NCI-H69 (cell line): ENCODE measurements at places on chromosomes 2 and 18.

GRCh38 chr2:219421323-219421722, 3.1 kb downstream of the DES start:
- no peak for DNase-seq

DNA sequence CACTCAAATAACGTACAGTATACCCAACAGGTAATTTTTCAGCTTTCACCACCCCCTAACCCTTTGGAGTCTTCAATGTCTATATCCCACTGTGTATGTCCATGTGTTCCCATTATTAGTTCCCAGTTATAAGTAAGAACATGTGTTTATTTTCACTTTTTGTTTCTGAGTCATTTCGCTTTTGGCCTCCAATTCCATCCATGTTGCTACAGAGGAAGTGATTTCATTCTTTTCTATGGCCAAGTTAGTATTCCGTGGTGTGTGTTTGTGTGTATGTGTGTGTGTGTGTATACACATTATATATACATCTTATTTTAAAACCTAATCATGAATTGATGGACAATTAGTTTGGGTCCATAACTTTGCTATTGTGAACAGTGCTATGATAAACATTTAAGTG, 464.4 kb downstream of the CMPK2 start:
- DNase-seq: no peak

- no peak for DNase-seq
Observed at GRCh38 chr18:68848242-68848641, 50.4 kb downstream of the CCDC102B start.

DNA sequence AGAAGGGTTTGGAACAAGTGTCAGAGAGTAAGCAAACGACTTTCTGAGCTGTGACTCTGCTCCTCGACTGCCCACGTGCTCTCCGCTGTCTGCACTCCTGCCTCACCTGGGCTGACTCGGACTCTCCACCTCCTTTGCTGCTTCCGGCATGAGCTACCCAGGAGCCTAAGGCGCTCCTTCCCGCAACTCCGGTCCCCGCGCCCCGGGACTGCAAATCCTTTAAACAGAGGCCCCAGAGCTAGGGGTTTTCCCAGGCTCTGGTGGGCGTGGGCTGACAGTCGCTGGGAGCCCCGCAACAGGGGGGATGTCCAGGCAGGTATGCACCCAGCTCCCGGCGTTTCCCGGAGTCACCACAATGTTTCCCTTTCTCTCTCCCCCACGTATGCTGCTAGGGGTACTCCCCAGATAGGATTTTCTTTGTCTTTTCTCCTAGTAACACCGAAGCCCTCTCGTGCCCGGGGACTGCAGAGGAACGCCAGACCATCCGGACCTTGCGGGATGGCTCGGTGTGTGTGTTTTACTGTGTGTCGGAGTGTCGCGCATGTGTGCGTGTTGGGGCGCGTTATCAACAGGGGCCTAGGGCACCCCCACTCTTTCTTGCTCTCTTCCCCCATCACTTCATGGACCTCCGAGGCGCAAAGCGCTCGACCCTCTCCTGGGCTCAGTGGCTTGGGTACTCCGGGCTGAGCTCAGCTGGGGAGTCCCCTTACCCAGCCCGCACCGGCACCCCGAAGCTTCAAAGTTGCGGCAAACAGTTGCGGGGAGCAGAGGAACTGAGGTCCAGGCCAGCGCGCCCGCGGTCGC, 691 bp upstream of the THSD7B start:
- peak; percentile 62 for DNase-seq

DNA sequence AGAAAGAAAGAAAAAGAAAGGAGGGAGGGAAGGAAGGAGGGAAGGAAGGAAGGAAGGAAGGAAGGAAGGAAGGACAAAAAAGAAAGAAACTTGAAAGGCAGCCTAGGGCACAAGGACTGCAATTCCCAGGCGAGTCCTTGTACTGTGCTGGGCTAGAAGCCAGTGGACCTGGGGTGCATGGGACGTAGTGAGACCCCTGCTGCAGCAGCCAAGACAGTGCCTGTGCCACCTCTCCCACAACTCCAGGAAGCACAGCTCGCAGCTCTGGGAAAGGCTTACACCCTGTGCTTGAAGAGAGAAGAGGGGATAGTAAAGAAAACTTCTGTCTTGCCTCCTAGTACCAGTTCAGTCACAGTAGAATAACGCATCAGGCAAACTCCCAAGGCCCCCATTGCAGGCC, 227.9 kb upstream of the CDH7 start:
- DNase-seq: no peak

DNA sequence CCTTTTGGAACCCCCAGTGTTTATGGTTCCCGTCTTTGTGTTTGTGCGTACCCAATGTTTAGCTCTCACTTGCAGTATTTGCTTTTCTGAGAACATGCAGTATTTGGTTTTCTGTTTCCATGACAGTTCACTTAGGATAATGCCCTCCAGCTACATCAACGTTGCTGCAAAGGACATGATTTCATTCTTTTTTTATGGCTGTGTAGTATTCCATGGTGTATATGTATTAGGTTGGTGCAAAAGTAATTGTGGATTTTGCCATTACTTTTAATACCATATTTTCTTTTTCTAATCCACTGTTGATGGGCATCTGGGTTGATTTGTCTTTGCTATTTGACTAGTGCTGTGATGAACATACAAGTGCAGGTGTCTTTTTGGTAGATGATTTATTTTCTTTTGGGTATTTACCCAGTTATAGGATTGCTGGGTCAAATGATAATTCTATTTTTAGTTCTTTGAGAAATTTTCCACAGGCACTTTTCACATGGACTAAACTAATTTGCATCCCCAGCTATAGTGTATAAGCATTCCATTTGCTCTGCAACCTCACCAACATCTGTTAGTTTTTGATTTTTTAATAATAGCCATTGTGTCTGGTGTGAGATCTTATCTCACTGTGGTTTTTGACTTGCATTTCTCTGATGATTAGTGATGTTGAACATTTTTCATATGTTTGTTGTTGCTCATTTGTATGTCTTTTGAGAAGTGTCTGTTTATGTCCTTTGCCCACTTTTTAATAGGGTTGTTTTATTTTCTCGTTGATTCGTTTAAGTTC, 63.6 kb downstream of the CERS6 start:
- DNase-seq: peak; percentile 6

DNA sequence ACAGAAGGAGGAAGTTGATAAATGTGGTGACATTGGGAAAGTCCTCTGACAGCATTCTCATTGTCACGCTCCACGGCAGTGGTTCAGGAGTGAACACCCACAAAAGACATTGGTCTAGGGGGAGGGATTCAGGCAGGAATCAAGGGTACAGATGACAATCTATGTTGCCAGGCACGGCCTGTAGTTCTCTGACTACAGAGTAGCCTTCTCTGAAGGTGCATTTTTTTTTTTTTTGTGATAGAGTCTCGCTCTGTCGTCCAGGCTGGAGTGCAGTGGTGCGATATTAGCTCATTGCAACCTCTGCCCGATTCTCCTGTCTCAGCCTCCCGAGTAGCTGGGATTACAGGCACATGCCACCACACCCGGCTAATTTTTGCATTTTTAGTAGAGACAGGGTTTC, 7.4 kb upstream of the MOB1A start:
- no peak for DNase-seq

DNA sequence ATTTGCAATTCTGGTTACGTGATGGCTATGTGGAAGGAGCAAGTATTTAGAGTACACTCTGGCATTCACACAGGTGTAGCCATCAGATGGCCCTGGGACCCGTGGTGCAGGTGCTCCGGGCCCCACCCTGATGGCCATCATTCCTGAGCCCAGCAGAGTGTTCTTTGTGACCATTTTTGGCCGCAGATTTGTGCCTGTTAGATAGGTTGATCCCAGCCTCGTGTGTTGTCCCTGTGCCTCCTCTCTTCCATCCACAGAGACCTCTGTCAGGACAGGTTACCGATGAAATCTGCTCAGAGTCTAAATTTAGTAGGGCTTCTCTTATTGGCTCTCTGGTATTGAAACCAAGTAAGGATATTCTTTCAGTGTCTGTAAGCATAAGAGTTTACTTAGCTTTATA, 33.9 kb downstream of the MAPRE2 start:
- no peak for DNase-seq

GRCh38 chr2:145114726-145115125, 594.8 kb upstream of the ZEB2 start:
- no peak for DNase-seq

DNA sequence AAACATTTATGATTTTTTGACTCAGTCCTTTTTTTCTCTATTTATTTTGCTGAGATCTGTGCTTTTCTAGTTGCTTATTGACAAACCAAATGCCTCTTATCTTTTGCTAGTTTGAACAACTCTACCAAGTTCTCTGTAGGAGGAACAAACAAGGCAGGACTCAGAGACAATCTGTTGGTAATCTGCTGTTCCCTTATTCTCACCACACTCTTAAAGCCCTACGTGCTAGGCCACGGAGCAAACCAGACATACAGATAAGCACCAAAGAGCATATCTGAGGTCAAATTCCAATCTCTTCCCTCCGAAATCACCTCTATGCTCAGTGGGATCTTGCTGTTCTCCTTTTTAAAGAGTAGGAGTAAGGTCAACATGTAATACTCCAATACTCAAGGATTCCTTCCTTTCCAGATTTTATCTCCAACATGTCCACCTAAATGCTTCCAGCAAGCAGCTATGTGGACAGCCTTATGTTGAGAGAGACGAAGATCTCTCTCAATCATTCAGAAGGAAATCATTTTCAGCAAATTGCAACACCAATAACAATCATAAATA, 18.4 kb downstream of the FN1 start:
- DNase-seq: no peak

GRCh38 chr2:8893978-8894820, 56.8 kb upstream of the KIDINS220 start:
- peak; percentile 95 for DNase-seq

DNA sequence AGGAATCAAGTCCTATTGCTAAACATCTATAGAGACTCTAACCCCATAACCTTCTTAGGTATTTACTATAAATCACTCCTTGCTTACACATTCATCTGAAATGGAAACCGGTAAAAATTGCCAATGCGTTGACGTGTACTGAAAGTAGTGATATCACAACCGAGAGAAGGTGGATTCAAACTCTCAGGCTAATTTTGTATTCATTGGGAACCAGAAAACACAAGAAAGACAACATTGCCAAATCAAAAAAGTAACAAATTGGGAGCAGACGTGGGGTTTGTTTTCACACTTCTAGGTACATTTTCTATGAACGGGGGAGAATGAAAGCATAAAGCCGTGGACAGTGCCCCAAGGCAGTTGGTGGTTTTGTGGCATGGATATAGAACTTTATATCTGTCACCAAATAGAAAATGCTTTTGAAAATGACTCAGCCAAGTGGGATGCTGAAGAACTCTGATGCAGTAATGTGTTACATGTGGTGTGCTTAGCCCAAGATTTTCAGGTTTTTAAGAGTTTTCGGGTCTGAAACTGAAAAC, 155.1 kb upstream of the RASGRP3 start:
- no peak for DNase-seq

DNA sequence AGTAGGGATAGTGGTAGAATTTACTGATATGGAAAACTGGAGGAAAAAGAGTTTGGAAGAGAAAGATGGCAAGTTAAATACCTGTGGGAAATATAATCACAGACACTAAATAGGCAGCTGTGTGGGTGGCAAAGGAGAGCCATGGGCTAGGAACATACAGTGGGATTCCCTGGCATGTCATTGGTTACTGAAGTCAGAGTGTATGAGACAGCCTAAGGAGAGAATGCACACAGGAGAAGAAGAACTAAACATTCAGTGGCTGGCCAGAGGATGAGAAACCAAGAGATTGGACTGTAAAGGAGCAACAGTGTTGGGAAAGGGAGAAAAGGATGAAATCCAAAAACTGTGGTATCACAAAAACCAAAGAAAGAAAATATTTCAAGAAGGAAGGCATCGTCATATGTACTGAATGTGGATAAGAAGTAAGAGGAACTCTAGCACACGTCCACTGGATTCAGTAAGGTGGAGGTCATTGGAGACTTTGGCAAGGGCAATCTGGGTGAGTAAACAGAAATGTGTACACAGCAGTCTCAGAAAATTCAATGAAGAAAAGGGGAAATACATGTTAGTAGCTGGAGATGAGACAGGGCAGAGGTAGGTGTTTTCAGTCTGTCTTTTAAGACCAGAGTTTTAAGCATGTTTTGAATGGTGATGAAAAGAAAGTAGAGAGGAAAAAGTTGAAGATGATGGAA, 83.3 kb downstream of the SPIRE1 start:
- peak; percentile 44 for DNase-seq

GRCh38 chr2:55138014-55138881, 88.0 kb upstream of the RTN4 start:
- DNase-seq: peak; percentile 54

DNA sequence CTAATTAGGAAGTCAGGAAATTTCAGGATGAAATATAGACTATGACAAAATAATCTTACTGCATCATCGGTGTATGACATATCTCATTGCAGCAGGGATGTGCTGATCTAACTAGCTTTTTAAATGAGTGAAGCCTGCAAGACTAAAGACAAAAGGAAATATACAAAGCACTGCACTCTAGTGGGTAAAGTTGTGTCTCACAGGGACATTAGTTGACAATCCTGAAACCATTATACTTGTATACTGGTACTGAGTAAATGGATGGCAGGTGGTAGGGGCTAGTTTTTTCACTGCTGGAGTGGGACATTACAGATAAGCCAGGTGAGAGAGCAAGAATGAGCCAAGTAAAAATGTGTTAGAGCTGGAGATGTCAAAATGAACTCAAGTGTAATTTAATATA, 317.5 kb upstream of the RAB6C start:
- DNase-seq: no peak

DNA sequence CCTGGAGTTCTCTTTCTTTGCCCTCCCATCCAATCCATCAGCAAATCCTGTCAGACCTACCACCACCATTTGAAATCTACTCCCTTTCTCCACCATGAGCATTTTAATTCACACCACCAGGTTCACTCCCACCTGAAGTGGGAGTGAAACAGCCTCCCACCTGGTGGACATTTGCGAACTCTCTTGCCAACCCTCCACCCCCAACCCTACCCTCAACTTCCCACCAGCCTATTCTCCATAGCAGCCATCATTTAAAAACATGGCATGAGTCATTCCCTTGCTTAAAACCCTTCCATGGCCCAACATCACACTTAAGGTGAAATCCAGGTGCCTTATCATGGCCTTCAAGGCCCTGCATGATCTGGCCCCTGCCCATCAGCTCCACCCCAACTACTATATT, 3.5 kb downstream of the RTKN start:
- no peak for DNase-seq

GRCh38 chr2:65722028-65722778, 289.8 kb upstream of the SPRED2 start:
- peak; percentile 13 for DNase-seq

DNA sequence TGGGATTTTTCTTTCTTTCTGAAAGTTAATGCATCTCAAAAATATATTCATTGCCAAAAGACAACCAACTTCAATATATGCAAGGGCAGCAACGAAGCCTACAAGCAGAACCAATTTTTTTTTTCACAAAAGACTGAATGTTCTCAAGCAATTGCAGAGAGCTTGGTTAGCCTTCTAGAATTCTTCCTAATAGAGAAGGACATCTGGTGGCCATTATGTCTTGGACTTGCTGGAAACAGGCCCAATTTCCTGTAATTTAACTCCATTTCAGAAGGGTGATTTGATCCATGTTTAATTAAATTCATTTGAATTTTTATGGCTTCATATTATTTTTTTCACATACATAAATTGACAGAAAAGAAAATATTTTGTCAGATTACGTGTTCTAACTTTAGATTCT, 208.0 kb downstream of the TPGS2 start:
- DNase-seq: peak; percentile 72
